ENCODE measurements at places on chromosomes 2 and 18.

- no peak for DNase-seq
Measured at GRCh38 chr2:64685430-64685829, 31.7 kb upstream of the SERTAD2 start.

DNA sequence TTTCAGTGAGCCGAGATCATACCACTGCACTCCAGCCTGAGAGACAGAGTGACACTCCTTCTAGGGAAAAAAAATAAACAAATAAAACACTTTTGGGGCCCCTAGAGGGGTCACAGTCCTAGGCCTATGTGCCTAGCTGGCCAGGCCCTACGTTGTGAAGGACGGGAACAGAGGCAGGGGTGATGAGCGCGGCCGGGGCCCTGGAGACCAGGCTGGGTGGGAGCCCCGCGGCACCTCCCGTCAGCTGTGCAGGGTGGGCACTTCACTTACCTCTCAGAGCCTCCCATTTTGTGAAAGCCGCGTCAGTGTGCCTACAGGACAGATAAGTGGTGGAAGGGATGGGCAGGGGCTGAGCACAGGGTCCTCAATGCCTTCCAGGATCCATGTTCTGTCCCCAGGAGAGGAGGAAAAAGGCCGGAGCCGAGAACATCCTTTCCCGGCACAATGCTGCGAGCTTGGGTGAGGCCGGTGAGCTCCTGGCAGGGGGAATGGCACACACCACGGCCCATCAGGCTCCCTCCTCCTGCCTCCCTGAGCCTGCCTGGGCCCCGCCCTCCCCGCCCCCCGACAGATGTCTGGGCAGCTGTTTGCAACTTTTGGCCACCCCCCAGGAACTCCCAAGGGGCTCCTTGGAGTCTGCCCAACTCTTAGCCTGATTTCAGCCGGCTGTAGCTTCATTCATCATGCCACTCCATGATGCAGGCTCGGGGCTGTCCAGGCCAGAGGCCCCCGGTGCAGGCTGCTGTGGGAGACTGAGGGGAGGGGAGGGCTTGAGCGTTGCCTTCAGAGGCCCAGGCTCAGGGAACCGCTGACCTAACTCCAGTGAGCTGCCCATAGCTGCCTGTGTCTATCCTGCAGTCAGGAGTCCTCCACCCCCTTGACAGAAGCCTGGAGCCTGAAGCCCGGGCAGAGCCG, 196.5 kb downstream of the TFCP2L1 start:
- no peak for DNase-seq

GRCh38 chr2:18290386-18290785, 270.1 kb downstream of the RDH14 start:
- DNase-seq, result no peak

DNA sequence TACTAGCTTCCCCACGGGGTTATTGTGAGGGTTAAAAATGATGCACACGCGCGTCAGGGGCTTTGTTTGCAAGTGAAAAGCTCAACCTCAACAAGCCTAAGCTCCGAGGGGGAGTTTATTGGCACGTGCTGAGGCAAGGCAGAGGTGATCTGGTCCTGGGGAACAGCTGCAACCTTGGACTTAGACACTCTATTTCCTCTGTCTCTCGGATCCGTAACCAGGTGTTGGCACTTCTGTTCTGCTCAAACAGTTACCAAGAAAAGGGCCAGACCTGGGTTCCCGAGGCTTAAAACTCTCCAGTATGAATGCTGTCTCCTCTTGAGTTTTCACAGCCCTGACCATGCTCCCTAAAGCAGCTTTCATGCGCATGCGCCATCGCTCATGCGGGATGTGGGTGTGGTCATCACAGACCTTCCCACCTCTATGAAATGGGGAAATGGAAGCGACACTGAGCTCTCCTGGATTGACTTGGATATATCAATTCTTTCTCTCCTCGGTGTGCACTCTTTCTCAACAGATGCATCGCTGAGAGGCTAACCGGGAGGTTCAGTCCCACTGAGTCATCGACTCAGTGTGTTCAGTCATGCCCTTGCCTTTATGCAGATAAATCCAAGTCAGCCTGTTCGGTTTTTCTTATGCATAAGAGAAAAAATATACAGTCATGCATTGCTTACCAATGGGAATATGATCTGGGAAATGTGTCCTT, 19.9 kb upstream of the RAB31 start:
- no peak for DNase-seq

DNA sequence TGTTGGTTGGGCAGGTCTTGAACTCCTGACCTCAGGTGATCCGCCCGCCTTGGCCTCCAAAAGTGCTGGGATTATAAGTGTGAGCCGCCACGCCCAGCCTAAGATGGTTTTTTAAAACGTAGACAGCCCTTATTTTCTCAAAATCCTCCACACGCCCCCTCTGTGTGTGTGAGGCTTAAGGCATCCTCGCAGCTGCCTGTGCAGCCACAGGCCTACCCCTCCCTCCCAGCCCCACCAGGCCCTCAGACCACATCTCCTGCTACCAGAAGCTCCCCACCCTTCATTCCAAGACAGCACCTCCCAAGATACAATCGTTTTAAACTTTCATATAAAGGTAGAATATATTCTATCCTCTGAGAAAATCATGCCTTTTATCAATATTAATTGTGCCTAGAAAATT, 4.8 kb downstream of the ANO7 start:
- DNase-seq, result no peak

DNA sequence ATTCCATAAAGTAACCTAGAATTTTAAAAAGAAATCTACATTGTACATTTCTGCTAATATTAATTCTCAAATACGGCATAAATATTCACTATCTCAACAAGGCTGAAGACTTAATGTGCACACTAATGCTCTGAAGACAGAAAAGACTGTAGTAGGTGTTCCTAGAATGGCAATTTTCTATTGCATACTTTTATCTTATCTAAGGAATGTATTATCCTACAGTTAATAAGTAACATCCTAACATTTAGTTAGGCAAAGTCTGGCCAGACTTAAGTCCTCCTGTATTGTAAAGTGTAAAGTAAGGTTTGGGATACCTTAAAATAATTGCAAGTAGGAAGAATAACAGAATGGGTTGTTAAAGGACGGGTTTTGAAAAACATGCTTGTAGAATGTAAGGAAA, 42.2 kb downstream of the CHST9 start:
- no peak for DNase-seq

DNA sequence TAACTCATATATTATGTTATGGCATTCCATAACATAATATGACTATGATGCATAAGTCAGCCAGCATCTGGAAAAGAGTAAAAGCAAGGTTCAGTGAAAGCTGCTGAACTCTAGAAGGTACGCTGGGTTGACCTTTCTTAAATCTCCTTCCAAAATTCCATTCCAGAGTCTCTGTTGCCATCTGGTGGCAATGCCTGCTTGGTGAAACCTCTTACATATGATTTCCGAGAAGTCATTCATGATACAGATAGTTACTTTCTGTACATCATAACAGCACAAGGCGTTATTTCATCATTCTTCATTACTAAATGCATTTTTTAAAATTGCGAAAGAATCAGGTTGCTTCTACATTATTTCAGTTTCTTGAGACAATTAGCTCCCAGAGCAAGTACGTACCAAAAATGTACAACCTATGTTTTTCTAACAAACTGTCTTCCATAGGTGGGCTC, 7.0 kb upstream of the EPG5 start:
- DNase-seq, result peak; percentile 47

DNA sequence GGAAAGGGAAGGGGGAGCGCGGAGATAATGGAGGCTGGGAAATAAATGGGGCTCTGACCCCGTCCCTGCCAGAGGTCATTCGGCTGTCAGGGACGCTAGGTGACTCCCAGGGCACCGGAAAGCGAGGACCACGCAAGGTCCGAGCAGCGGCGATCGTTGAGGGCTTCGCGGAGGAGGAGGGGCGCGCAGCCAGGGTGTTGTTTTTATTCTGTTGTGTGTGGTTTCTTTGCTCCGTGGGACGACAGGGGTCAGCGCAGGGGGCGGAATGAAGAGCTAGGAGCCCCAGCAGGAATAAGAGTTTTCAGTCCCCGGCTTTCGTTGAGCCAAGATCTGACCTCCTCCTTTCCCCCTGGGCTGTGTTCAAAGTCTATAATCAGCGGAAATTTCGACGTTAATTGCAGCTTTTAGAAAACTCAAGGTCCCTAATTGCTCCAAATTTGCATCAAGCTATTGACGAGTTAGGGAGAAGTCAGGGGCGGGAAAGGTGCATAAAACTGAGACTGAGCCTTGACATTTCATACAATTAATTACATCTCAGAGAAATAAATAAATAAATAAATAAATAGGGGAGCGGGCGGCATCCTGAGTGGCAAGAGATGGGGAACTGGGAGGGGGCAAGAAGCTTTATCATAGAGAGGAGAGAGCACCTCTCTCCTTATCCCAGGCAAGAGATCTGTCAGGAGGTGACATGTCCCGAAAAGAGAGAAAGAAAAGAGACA, 2.2 kb downstream of the GAD1 start:
- no peak for DNase-seq

- DNase-seq, result no peak
Measured at GRCh38 chr2:232029346-232029745, 67.8 kb downstream of the DIS3L2 start.

DNA sequence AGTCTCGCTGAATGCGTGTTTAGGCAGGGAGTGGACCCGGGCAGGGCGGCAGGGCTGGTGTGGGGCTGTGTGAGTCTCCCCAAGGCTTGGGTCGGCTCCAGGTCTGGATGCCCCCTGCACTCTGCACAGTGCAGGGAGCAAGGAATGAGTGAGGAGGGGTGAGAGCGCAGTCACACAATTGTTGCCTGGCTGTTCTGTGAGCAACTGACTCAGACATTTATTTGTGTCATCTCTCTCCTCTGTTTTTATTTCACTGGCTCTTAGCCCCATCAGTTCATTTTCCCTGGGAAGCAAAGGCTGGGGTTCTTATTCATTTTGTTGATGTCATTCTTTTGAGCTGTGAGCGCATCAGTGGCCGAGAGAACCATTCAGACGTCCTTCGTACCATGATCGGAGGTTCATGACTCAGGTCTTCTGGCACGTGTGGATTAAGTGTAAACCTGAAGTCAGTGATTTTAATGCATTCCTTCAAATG, 61.1 kb downstream of the GATA6 start:
- DNase-seq, result no peak

GRCh38 chr2:200089040-200089755, 133.8 kb downstream of the MAIP1 start:
- no peak for DNase-seq

DNA sequence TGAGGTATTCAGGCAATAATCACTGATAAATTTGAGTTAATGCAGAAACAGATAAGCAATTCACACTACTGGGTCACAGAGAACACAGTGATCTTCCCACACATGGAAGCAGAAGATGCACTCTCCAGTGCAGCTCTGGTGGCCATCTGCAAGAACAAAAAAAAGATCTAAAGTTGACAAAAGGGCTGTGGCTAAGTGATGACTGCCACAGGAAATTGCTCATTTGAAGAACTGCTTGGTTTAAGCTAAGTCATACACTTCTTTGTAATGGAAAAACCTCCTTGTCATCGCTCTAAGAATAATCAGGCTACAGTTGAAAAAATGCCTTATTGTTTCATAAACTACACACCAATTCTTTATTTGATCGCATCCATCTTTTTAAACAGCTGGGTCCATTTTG, 115.1 kb downstream of the DTNB start:
- DNase-seq, result no peak

DNA sequence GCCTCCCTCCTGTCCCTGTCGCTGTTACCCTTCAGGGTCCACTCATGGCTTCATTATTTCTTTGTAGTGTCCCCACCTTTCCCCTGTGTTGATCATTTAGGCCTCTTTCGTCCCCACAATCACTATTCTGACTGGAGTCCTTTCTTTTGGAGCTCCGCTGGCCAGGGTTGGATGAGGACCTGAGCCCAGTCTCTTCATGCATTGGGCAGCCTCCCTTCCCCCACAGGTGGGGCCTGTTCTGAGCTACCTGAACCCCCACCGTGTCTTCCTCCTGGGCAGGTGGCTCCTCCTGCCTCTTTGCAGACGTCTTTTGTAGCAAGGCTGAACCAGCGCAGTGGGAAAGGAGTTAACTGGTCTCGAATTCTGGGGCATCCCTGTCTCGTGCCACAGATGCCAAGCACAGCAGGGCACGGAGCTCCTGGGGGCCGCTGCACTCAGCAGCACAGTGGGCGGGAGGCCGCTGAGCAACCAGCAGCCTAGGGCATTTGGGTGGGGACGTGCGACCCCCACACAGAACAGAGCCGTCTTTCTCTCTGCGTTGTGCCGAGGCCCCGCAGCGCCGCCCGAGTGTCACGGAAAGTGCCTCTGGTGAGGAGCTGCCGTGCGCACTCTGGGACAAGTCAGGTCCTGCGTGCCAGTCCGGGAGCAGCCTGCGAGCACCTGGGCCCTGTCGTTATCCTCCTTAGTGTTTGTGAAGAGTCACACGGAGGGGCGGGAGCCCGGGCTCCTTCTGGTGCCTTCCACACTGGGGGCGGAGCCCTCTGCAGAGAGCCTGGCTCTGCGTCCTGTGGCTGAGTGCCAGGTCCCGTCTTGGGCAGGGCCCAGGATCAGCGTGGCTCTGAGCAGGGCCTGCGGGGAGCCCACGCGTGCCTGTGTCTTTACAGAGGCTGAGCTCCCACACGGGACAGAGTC, 130.1 kb downstream of the NFATC1 start:
- DNase-seq, result no peak

DNA sequence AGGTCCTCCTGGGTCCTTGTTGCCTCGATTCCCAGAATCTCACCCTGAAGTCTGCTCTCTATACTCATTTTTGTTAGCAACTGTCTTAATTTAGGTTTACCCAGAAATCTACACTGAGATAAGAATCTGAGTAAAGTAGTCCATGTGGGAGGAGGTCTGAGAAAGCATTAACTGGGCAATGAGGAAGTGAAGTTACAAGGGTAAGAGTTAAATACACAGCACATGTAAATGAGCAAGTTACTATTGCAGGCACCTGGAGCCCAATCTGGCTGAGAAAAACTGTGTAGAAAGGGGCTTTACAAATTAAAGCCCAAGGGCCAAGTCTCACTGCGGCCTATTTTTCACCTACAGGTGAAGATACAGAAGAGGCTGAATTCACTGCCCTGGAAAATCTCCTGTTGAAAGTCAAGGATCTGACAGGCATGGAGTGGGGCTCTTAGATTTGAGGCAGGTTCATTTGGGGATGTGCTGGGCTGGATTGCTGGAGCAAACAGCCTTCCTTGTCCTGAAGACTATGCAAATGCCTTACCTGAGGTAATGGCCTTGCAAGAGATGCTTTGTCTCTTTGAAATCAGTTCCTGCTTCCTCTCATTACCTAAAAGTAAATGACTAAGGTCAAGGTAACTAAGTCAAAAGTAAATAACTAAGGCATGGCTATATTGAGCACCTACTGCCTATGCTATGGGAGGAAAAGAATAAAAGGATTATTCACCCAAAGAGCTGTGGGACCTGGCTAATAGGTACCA, 84.4 kb upstream of the DYNAP start:
- DNase-seq, result no peak

DNA sequence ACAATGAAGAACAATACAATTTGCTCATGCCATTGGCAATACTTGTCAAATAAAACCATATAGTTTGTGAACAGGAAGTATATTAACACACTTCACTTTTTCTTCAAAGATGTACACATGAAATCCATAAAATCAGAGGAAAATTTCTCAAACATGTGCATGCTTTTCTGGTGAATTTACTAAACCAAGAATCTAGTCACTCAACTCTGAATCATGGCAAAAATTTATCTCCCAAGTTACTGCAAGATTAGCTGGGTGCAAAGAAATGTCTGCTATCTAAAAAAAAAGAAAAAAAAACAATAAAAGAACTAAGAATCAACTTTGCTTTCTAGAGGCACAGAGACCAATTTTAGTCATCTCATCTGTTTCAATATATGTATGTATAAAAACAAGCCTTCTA, 419.2 kb downstream of the NR4A2 start:
- DNase-seq, result no peak

GRCh38 chr2:23423062-23423872, 38.3 kb downstream of the KLHL29 start:
- no peak for DNase-seq

Measured in T follicular helper cell (primary cell).